Ascending aorta (tissue), 2 donors: ENCODE measurements at places on chromosomes 13 and 19.

GRCh38 chr13:21076253-21076652 lies 14.9 kb upstream of the LATS2 start:
- DNase-seq = no peak

DNA sequence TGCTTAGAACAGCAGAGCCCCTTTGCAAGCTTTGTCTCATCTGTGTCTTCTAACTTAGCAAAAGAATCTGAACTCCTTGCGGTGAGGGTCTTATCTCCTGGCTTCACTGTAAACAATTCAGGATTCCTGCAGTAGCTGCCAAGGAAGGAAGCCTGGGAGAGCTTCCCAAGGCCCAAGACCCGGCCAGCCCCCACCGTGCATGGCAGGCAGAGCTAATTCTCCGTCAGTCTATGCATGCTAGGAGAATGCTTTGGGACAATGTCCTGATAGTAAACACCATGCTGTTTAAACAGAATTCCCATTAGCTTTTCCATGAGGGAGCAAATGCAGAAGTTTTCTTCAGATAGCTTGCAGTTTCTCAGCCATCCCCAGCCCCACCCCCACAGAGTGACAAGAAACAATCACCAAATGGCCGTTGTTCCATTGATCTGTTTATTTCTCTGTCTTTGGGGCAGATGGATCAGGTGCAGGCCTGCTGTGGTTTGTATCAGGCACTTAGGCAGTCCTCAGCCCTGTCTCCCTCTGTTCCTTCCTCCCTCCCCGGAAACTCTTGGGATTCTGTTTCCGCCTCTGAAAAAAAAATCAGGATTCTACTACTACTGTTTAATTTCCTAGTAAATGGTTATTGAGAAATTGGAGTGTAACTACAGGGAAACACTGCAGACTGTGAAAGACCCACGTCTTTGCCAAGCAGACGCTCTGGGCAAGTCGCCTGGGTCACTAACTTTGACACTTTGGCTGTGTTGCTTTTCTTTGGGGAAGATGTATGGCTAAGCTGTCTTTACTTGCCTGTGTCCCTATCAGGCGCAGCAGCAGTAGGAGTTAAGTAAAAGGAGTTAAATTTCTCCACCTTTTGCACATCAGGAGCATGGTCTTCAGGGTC lies 40.7 kb upstream of the SPATA13 start:
- no peak for DNase-seq

DNA sequence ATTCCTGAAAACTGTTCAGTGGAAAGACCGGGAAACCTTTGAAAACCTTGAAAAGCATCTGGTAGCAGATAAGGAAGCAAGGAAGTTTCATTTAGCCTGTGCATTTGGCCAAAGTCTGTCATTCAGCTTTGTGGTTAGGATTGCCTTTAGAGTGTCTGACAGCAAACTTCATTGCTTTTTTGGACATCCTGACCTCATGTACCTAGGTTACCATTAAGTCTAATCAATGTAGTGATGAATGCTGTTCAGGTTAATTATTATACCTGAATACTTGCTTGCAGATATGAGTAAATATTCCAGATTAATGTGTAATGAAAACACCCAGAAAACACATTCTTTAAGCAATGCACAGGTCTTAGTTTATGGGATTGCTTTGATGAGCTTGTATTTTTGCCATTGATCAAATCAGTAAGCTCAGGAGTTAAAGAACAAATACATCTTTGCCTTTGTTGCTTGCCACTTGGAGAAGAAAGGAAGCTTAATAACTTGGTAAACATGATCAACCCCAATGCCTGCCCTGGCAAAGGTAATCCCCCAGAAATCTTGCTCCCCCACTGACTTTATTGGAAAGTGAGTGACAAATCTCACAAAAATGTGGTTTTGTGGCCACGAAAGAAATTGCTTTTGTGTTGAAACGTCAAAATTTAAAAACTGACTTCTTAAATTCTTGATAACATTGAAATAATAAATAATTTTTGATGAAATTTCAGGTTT lies 87.4 kb downstream of the SLC15A1 start:
- DNase-seq = no peak

DNA sequence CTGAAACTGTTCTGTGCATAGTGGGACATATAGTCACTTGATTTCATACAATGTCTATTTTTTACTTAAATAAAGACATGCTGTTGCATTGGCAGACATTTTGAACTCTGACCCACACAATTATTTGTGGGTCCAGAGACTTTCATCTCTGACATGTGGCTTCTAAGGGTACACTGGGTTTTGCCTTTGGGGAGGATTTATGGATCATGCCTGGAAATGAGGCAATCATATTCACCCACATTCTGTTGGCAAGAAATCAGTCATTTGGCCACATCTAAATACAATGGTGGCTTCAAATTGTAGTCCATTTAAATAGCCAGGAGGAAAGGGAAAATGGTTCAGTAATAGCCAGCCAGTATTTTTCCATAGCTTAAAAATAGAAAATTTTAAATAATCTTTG lies 238.3 kb upstream of the KLF12 start:
- DNase-seq = no peak

- no peak for DNase-seq
Measured at GRCh38 chr19:40261631-40262030, 23.5 kb downstream of the AKT2 start.

DNA sequence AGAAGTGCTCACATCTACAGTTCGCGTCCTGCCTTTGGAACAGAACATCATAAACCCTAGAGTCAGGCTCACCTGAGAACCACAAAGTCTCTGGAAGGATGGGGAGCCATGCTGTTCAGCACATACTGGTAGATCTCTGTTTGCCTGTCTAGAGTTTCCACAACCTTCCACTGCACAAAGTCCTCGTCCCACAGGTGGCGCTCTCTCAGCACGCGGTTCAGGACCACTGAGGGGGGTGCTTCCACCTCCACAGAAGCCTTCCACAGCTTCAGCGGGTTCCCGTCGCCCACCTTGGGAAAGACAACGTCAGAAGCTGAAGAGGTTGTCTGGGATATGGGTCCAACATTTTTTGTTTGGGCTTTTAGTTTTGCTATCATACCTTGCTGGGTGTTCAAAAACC lies 93.6 kb downstream of the KL start:
- no peak for DNase-seq

- no peak for DNase-seq
Measured at GRCh38 chr19:5271145-5271544, 69.5 kb downstream of the PTPRS start.

DNA sequence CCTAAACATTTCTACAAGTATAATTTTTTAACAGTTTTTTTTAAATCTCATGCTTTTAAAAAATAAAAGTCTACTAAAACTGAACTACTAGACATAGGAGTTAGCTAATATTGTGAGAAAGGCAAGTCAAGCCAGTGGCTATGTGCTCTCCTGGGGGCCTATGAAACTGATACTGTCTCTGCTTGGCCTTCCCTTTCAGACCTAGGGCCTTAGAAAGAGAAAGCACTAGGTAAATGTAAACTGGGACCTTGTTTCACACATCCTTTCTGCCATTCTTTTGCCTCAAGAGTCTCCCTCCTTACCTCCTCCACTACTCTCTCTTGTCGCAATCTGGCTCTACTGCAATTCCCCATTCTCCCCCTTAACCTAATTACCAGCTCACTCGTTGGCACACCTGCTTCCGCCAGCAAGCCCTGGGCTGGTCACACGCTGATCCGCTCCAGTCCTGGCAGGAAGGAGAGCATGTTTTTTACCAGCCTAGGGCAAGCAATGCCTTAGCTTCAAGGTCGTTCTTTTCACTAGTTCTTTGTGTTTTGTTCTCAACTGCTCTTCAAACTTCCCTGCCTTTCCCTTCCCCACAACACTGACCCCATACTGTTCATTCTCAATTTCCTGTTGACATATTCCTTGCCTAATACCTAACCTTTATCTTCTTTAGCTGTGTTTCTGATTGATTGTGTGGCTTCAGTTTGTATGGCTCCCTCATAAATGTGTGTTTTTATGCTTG lies 23.1 kb downstream of the TBC1D4 start:
- no peak for DNase-seq

DNA sequence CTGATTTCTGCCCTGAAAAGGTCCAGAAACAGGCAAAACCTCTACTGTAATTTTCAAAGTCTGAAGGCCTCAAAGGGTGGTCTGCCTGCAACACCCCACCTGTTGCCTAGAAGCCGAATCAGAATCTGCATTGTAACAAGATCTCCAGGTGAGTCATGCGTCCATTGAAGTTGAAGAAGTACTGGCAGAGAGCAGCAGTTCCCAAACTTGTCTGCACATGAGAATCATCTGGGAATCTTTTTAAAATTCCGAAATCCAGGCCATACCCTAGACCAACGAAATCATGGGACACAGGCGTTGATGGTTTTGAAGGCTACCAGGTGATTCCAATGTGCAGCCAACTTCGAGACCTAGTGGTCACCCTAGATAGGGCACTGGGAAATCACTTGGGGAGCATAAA lies 16.0 kb upstream of the CLN5 start:
- no peak for DNase-seq

DNA sequence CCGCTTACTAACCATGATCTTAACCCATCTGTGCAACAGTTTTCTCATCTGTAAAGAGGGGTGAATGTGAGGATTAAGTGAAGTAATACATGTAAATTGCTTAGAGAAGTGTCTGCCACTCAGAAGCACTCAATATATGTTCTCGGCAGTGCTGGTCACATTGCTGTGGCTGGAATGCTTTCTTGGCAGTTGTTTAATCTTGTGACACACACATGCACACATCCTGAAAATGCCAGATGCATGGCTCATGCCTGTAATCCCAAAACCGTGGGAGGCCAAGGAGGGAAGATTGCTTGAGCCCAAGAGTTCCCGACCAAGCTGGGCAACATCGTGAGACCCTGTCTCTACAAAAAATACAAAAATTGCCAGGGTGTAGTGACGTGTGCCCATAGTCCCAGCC lies 4.9 kb upstream of the DMKN start:
- DNase-seq = no peak

DNA sequence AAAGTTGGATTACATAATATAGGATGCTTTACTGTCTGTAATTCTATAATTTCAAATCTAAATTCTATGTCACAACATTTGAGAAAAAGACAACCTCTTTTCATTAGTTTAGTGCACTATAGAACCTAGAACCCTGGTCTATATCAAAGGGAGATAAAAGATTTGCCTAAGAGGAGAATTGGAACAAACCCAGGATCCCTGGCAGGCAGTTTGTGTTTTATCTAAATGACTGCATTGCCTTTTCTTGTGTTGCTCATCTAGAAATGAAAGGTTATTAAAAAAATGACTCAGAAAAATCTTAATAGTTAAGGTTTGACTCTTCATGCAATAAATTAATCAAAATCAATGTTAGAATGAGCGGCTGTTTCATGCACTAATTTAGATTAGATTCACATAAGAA lies 96.7 kb downstream of the PCDH9 start:
- no peak for DNase-seq

- DNase-seq = no peak
Measured at GRCh38 chr19:54418930-54419800, 3.9 kb downstream of the TTYH1 start.

DNA sequence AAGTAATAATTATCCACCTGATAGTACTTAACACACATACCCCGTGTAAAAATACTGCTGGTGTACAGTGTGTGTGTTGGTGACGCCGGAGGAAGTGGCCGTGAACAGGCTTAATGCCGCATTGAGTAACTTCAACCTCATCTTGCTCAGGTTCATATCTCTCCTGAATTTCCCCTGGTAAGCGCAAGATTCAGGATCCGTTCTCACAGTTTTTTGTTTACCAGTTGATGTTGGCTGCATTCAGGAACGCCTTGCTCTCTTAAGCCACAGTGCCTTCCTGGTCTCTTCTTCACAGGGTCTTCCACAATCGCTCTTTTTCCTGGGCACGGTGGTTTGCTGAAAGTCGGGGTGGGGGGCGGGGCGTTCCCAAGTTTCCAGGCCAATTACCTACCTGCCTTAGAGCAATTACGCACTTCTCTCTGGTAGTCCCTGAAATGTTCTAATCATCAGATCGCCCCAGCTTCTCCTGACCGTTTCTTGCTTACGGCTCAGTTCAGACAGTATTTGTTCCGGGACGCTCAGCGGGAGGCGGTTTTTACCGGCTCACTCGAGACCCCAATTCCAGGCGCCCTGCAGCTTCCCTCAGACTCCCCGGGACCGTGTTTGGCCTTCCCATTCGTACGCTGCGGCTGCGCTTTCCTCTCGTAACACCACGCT lies 706 bp upstream of the DNAJC3 start:
- DNase-seq = no peak

DNA sequence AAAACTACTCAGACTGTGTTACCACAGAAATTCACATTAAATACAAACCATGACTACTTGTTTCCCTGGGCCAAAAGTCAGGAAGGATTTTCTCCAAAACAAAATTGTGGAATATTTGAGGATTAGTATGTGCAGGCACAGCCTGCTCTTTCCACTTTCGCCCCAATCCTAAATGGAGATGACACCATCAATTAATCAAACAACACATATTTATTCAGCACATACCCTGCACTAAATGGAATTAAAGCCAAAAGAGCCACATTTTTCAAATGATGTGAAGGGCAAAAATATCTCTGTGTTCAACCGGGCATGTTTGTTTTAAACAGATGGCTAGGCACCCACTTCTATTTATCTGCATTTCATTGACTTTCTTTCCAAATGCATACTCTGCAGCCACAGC lies 523.1 kb downstream of the DCT start:
- DNase-seq = no peak

DNA sequence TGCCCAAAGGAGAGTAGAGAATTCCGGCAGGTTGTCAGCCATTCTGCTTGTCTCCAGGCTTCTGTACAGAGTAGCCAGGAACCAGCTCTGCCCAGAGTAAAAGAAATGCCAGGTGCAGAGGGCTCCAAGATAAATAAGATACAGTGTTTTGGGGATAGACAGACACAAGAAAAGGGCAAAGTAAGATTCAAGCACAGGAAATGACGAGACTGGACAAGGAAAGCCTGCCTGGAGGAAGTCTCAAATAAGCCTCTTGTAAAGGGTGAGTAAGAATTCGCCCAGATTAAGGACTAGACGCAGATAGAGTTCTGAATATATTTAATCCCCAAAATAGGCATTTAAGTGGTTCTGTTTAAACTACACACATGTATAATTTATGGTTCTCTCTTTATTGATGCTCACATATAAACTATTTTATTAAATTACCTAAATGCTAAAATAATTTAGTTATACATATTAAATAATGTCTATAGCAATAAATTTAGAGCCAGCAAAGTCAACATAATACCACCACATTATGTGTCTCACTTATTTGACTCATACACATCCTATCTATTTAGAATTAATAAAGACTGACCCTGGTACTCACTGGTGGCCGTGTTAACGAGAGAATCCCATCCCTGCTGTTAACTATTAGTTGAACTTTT lies 98.4 kb upstream of the RAP2A start:
- no peak for DNase-seq

DNA sequence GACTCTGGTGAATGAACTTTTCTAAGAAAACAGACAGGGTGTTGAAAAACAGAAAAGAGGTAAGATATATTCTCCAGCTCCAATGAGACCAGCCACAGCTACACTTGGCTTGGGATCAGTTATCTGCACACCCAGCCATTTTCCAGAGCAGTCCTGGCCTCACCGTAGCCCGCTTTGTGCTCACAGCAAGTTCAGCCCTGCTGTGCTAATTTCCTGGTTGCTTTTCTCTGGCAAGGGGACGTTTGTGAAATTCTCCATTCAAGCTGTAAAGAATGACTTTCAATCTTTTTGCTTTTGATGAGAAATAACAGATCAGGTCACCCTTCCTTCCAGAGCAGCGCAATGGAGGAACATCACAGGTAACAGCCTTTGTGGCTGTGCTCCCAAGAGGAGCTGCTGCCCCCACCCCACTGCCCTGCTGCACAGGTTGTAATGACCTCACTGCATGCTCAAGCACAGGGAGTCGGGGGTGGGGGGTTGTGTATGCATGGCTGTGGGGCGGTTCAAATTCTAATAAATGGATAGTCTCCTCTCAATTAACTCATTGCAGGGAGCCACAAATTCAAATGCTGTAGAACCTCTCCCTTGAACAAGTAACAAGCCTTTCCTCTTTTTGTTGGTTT lies 516.6 kb upstream of the NBEA start:
- DNase-seq = no peak
